Epithelial cell of proximal tubule (primary cell): ENCODE measurements at places on chromosomes 16 and 17. TPM values are rescaled to one million over a fixed set of nuclear protein-coding genes. Genes with fewer than 3 reads are reported as not detected.

The TEKT1 gene
- total RNA-seq, result not detected in 2 replicates

GRCh38 chr17:9446528-9446927 is 129.1 kb downstream of the STX8 start:
- no peak for DNase-seq

The OR4D1 gene
- total RNA-seq, result not detected in 2 replicates

The CCL1 gene
- not detected in 2 replicates for total RNA-seq

DNA sequence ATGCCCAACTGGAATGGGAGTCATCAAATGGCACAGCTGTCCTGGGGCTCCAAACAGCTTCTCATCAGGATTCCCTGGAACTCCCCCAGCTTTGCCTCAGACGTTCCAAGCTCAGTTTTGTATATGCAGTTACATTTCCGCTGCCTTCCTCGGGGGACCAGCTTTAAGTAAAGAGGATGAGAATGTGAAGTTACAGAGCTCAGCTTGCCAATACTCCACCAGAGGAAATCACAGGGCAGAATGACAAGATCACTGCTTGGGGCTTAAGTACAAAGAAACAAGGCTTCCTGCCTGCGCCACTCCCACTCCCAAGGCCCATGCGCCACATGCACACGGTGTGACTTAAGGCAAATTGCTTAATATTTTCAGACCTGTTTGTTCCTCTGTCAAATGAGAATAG is 272.4 kb upstream of the CDH11 start:
- no peak for DNase-seq

The KCNG4 gene
- total RNA-seq, result not detected in 2 replicates

- peak; percentile 73 for DNase-seq
Observed at GRCh38 chr16:67115639-67116038, 5.9 kb downstream of the PHAF1 start.

- DNase-seq, result no peak
Observed at GRCh38 chr17:7284911-7285310, 3.4 kb downstream of the SLC2A4 start.

The SEPTIN1 gene
- 0.23 TPM in 1 of 2 replicates, not detected in the other for total RNA-seq

The SCNN1B gene
- total RNA-seq, result 0.07 and 0.17 TPM in 2 replicates

The ASPA gene
- total RNA-seq, result 0.06 TPM in 1 of 2 replicates, not detected in the other

GRCh38 chr16:19227643-19228042 is 57.9 kb upstream of the CLEC19A start:
- DNase-seq, result no peak

The SCNN1G gene
- 0.07 and 0.17 TPM in 2 replicates for total RNA-seq

- DNase-seq, result no peak
Observed at GRCh38 chr16:35207059-35207999, 1747.9 kb downstream of the TP53TG3F start.

- DNase-seq, result no peak
Observed at GRCh38 chr17:37543637-37544052, 54.0 kb downstream of the DUSP14 start.
